ENCODE measurements at places on chromosomes 13 and 19.

GRCh38 chr13:41678249-41678648 lies 220.9 kb downstream of the RGCC start:
- no peak for DNase-seq

DNA sequence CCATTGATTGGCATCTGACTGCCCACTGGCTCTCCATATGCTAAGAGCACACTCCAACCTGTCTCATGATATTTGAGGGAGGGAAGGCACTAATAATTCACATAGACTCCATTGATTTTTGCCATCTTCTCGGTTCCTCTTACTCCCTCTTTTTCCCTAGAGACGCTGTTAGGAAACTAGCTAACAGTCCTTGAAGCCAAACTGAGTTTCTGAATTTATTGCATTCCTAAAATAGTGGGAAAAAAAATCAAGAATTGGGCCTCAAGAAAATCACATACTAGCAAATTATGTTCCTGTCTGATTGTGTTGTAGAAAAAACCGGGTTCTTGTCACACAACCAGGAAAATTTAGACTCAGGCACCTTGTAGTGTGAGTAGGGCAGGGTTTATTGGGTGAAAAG lies 86.4 kb upstream of the SLC7A1 start:
- DNase-seq: no peak

DNA sequence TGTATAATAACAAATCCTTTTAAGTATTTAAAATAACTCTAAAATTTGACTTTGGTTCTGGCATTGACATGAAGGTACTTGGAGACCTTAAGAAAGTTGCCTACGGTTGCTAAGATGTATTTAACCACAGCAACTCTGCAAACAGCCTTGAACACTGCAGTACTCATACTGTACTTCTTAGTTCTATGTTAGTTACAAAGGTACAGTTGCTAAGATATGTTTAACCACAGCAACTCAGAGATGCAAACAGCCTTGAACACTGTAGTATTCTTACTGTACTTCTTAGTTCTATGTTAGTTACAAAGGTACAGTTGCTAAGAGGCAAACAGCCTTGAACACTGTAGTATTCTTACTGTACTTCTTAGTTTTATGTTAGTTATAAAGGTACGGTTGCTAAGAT lies 268.3 kb upstream of the MIR17HG start:
- DNase-seq: no peak

DNA sequence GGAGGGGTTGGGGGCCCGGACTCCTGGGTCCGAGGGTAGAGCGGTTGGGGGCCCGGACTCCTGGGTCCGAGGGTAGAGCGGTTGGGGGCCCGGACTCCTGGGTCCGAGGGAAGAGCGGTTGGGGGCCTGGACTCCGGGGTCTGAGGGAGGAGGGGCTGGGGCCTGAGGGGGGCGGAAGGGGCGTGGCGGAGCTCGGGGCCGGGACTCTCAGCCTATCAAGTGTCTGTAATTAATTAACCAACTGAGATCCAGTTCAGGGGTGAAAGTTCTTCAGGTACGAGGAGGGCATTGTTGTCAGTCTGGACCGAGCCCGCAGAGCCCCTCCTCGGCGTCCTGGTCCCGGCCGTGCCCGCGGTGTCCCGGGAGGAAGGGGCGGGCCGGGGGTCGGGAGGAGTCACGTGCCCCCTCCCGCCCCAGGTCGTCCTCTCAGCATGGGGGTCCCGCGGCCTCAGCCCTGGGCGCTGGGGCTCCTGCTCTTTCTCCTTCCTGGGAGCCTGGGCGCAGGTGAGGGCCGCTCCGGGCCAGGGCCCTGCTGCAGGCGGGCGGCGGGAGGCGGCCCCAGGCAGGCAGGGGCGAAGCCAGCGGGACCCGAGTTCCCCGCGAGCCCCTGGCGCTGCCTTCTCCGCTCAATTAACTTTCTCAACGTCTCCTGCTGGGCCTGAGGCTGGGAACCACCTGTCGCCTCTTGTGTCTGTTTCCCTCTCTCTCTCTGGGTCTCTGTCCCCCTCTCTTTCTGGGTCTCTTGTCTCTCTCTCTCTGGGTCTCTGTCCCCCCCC lies 697 bp downstream of the FCGRT start:
- DNase-seq: peak; percentile 8

DNA sequence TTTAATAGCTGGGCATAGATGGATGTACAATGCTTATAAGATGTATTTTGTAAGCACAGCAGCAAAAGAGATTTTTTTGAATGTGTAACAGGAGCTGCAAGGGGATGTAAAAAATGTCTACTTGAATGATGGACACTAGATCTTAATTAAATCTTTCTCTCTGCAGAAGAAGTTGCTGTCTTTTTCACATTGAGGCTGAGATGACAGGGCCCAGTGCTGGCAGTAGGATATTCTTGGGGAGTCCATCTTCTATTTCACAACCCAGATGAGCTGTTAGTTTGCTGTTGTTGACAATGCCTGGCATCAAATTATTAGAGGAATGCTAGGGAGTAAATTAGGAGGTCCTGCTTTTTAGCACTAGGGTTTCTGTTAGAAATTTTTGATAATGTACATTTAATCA lies 698.7 kb downstream of the SLITRK5 start:
- no peak for DNase-seq

GRCh38 chr13:99381766-99382165 lies 74.6 kb upstream of the GPR183 start:
- no peak for DNase-seq

All from caudate nucleus (tissue), 63 donors.